ENCODE measurements at places on chromosomes 16 and 17.

DNA sequence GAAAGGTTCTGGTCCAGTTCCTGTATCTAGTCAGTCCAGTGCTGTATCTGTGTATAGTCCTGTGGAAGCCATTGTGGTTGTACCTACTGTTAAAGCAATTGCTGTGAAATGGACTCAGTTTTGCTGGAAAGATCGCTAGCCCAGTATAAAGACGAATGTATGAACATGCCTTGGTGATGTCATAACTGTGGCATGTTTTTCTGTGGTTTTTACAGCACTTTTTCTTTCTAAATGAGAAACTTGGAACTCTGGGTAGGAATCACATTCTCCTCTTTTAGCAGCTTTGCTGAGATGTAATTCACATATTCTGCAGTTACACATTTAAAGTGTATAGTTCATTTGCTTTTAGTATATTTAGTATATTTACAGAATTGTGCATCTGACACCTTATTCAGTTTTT, 58.1 kb downstream of the MAP2K4 start:
- no peak for DNase-seq

DNA sequence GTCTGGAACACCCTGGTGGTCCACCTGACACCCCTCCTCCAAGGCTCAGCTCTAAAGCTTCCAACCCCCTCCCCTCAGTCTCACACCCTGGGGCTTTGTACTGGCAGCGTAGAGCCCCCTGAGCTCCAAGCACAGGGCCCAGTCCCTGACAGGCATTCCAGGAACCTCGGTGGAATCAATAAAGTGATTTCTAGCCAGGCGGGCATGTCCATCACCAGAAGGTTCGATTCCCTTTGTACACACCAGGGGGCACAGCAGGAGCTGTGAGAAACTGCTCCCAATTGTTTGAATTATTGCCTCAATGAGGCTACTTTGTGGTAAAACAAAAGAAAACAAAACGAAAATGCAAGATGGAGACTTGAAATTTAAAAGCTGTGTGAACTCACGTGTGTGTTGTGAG, 51.8 kb downstream of the SMPD3 start:
- peak; percentile 55 for DNase-seq

DNA sequence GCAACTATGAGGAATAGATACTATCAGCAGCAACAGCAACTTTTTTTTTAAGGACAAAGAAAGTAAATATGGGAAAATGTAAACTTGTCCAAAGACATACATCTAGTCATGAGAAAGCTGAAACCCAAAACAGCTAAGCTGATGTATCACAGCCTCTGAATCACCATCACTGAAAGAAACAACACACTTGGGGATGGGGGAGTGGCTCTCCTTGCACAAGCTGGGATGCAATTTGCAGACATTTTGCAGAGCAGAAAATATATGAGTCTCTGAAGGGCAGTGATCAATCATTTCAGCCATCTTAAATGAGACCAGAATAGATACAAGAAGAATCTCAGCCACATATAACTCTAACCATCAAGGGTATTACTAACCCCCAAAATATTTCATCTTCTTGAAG, 79.1 kb downstream of the GRIN2A start:
- DNase-seq, result no peak

GRCh38 chr17:17752089-17752820, 71.0 kb downstream of the RAI1 start:
- peak; percentile 97 for DNase-seq

DNA sequence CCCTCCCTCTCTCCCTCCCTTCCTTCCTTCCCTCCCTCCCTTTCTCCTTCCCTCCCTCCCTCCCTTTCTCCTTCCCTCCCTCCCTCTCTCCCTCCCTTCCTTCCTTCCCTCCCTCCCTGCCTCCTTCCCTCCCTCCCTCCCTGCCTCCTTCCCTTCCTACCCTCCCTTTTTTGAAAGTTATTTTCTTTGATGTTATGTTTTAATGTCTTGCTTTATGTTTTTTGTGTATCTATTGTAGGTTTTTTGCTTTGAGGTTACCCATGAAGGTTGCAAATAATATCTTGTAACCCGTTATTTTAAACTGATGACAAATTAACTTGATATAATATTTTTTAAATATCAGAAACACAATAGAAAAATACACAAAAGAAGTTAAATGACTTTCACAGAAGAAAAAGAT, 96.2 kb downstream of the SSH2 start:
- DNase-seq, result no peak

DNA sequence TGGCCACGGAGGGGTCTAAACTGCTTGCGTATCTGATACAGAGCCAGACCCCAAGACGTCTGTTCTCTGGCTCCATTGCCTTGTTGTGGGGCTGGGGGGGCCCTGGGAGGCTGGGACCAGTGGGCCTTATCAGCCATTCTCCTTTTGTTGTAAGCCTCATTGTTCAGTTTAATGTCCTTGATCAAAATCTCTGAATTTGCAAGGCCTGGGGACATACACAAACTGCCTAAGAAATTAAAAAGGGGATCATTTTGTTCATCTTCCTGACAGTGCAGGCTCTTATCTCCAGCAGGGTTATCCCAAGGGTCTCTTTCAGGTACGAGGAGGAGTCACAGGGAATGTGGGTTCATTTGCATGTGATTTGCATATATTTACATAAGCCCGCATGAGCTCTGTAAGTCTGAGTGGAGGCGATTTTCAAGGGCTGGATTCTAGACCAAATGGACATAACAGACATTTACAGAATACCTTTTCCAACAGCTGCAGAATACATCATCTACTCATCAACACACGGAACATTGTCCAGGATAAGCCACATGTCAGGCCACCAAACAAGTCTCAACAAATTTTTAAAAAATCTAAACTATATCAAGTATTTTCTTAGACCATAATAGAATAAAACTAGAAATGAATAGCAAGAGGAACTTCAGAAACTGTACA, 269.8 kb downstream of the RBFOX1 start:
- DNase-seq, result no peak

DNA sequence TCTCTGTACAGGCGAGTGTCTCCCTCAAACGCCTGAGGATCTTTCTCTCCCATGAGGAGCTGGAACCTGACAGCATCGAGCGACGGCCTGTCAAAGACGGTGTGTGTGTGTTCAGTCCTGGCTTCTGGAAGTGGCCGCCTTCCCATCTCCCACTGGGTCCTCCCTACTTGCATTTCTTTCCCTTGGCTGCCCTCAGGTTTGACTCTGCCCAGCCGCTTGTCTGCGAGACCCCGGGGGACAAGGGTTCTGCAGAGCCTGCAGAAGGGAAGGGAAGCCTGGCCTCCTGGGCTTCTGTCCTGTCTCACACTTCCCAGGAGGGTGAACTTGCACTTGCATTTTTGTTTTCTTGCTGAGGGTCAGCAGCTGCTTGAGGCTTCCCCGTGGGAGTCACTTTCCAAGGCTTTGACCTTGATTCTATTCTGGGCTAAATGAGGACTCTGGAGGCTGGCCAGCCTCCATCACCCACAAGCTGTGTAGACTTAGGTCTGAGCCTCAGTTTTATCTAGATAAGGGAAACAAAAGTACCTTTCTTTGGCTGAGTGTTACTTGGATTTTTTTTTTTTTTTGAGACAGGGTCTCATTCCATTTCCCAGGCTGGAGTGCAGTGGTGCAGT, 122.3 kb downstream of the ABCC1 start:
- no peak for DNase-seq

DNA sequence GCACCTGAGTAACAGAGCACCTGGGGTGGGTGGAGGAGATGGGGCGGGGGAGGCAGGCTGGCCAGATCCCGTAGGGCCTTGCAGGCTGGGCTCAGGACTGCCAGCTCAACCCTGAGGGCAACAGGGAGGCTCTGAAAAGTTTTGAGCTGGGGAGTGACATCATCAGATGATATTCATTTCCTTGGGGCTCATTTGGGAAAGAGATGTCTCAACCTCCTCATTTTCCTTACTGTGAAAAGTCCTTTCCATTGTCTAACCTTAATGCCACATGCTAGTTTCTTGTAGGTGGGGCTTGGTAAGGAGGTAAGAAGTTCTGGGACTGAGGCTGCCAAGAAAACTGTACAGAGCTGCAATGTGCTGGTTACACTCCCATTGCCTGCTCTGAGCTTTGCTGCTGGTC, 3.7 kb downstream of the TNS4 start:
- DNase-seq, result no peak

- no peak for DNase-seq
Observed at GRCh38 chr16:85736921-85737320, 14.0 kb downstream of the C16orf74 start.

DNA sequence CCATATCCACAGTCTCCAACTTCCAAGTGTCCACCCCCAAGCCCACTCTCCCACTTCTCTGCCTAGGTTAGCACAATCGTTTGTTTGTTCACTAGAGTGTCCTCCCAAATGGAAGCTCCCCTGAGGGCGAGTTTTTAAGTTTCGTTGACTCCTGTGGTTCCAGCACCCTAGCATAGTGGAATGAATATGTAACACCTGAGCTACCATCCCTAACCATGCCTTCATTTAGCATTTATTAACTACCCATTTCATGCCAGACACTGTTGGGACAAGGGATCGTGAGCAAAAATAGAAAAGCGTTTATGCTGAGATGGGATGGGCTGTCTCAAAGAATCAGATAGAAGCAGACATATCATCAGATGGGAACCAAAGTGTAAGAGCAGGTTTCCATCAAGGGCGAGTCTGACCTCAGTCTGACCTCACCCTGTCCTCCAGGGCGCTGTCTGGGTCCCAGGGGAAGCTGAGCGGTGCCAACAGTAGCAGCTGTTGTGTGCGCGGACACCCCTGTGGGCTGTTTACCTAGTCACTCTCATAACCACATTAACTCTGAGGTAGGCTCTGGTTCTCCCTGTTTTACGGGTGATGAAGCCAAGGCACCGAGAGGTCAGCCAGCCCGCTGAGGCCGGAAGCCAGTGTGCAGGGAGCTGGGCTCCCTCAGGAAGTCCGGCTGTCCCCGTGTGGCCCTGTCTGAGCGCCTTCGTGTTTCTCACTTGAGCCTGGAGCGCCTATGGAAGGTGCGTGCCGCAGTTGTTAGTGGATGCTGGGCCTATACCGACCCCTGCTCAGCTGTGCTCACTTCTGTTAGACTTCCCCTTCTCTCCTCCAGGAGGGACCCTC, 6.2 kb downstream of the CNP start:
- DNase-seq, result no peak

- DNase-seq, result no peak
Observed at GRCh38 chr16:89484923-89485679, 5.3 kb downstream of the ANKRD11 start.

DNA sequence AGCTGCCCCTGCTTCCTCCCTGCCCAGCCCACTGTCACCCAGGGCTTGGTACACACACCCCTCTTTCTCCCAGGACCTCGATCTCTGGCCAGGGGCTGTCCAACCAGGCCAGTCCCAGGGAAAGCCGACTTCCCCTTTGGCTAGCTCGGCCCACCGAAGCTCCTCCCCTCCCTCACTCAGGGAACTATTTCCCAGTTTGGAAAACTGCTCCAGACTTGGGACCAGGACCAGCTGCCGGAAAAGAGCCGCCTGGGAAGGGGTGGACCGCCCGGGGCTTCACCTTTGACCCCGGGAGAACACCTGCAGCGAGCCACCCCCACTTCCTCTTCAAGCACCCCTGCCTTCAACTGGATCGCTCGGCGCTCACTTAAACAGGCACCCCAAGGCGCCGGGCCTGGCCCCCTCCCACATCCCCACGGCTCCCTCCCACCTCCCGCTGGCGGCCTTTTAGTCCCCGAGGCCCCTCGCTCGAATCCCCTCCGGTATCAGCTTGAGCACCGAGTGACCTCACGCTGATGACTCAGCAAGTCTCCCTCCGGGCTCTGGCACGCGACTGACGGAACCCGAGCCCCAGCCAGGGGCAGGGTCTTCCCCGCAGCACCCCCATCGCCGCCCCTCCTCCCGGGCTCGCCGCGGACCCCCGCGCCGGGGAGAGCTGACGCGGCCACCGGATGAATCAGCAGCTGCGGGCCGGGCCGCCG, 934 bp downstream of the MAFG start:
- DNase-seq, result no peak

DNA sequence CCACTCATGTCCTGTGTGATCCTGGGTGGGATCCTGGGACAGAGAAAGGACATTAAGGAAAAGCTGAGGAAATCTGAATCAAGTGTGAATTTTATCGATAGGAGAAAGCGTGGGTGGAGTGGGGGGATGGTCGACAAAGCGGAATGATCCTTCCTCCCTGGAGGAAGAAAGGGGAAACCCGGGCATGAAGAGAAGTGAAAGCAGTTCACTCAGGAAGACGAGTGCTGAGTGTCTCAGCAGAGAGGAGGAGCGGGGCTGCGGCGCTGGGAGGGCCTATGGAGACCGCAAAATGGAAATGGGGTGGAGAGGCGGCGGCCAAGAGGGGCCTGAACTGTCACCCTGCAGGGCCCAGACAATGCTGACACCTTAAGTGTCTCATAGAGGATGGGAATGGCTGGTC, 8.7 kb downstream of the ZDHHC7 start:
- no peak for DNase-seq

DNA sequence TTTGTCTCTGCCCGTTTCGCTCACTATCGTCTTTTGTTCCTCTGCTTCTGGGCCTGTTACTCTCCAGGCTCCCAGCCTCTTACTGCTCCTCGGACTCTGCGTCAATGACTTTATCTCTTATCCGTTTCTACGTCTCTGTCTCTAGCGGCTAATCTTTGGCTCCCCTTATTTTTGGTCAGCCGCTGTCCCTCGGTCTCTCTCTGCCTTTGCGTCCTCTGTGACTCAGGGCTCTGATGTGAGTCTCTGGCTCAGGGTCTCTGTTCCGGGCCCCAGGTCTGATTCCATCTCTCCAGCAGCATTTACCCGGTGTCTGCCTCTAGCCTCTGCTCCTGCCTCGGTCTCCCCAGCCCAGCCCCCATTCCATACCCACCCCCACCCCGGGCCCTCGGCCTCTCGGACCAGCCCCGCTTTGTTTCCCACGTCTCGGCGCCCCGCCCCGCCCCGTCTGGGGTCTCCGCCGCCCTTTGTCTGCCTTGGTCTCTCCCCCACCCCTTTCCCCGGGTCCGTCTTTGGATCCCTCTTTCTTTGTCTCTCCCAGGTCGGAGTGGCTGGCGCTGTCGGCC, 547 bp upstream of the ZNF48 start:
- no peak for DNase-seq

DNA sequence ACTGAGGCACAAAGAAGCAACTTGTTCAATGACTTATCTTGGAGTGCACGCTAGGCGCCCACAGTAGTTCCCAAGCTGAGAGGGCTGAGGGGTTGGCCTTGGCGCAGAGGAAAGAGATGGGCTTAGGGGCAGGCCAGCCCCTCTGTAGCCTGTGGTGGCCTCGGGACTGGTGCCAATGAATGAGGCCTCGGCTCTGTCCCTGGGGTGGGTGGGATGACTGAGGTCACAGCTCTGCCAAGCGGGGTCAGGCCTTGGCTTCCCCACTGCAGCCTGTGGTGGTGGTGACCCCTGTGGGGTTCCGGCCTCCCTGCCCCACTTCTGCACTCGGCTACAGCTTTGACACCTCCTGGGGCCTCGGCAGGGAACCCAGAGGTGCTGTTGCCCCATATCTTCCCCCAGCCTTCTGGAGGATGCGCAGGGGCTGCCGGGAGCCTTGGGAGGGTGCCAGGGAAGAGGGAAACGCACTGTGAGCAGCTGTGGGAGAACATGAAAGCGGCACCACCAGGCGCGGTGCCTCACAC, 46.0 kb downstream of the BEAN1 start:
- no peak for DNase-seq

DNA sequence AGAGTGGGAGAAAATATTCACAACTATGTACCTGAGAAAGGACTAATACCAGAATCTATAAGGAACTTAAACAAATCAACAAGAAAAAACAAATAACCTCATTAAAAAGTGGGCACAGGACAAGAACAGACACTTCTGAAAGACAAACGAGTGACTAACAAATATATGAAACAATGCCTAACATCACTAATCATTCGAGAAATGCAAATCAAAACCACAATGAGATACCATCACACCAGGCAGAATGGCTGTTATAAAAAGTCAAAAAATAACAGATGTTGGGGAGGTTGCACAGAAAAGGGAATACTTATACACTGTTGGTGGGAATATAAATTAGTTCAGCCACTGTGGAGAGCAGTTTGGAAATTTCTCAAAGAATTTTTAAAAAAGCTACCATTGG, 83.5 kb upstream of the WSCD1 start:
- DNase-seq, result no peak

All from effector memory CD8-positive, alpha-beta T cell (primary cell).